Iris pigment epithelial cell (primary cell): ENCODE measurements at places on chromosomes 4 and X.

DNA sequence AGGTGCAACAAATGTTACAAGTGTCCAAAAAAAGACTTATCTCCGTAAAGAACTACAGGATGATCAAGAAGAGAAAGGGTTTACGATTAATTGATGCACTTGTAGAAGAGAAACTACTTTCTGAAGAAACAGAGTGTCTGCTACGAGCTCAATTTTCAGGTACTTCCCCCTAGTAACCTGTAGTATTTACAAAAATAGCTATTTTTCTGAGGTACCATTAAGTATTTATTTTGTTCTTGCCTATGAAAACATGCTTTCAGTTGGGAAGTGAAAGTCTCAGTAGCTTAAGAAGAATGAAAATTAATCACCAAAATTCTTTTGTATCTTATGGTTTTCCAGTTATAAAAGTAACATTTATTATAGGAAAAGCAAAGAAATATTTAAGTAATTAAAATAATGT lies 5.9 kb downstream of the THAP9 start:
- DNase-seq = no peak

DNA sequence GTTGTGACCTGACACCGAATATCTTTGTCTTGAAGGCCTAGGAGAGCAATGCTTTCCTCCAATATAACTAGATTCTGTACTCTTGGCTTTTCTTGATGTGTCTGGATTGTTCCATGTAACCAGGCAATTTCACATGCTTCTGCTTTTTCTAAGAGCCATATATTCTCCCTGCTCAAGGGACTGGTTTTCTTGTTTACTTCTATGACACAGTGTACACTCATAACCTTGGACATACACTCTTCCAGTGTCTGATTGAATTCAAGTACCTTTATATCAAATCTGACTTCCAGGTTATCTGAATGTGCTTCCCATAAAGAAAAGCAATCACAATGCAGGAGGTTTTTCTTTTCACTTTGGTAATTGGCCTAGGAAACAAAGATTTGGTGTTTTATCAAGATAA lies 17.4 kb upstream of the EIF4E start:
- no peak for DNase-seq

DNA sequence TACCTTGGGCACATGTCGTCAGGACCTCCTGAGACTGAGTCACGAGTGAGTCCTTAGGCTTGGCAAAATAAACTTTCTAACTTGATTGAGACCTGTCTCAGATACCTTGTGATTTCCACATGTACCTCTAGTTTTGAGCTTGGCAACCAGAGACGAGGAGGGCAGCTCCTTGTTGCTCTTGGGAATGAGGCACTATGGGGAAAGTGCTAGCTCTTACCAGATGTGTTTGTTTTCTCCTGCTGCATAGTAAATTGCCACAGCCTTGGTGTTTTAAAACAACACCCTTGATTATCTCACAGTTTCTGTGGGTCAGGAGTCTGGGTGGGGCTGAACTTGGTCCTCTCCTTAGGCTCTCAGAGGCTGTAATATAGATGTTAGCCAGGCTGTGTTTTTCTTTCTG lies 59.1 kb upstream of the MAML3 start:
- DNase-seq = no peak

DNA sequence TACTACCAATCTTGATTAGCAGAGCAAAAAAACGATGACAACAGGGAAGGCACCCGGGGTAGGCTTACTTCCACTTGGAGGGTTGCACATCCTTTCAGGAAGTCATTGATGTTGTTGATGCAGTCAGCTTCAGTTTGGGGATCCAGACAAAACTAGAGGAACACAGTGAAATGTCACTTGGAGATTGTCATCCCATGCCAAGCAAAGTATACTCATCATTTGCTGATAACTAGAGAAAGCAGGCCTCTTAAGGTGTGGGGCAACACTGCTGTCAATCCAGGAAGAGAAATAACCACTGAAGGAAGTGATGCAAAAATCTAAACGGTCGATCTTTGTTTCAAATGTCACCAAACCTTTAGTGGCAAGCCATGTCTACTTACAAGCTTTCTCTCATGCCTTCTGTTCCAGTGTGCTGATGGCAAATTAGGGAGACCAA lies 1.4 kb downstream of the ARHGEF6 start:
- no peak for DNase-seq

DNA sequence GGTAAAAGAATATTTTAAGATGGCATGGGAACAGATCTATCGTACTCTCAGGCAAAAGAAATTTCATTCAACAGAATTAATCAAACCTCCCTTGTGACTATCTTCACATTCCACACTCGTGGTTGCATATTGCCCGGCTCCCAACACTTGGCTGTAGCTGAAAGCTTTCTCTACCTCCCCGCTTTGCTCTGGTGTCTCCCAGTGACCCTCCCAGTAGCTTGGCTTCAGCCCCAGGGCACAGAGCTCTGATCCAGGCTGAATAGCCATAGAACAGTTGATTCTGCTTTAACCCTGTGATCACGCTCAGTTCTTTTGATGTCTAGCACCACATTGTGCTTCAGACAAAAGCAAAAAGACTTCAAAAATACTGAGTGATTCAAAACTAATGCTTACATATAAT lies 24.6 kb downstream of the SLC7A11 start:
- no peak for DNase-seq

DNA sequence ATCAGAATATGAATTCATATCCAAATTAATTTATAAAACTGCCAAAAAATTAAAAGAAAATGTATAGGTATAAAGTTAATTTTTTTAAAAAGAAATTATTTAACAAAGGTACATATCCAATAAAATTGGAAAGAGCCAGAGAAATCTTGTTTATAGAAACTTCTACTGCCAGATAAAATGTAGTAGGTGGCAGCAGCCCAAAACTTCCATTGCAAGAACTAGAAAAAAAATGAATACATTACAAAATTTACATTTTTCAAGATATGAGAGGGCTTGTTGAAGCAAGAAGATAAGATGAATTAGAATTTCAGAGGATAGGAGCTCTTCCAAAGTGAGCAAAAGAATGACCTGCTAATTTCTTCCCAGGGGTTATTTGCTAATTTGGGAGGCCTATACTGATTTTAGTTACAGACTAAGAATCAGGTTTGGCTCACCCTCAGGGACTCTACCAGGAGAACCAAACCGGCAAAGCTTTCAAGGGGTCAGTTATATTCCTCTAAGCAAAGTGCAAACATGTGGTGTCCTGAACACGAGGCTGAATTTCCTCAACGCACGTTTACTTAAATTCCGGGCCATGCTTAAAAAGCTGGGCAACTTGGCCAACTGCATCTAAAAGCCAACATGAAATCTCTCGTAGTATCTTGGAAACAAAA lies 17.5 kb downstream of the ANKRD50 start:
- DNase-seq = no peak

GRCh38 chr4:1715002-1715758 lies 3.1 kb upstream of the SLBP start:
- no peak for DNase-seq
